Smooth muscle cell of the coronary artery (primary cell): ENCODE measurements at places on chromosomes 2 and 18. TPM values are rescaled to one million over a fixed set of nuclear protein-coding genes. Genes with fewer than 3 reads are reported as not detected.

ERFE gene
- total RNA-seq = 0.82 TPM in 1 of 2 replicates, not detected in the other

NOL4 gene
- total RNA-seq = not detected in 2 replicates

HJURP gene
- 1.2 and 4.5 TPM in 2 replicates for total RNA-seq

ICA1L gene
- total RNA-seq = 1.7 and 4.2 TPM in 2 replicates

COPS9 gene
- total RNA-seq = 63.1 and 151 TPM in 2 replicates

TMEM200C gene
- 0.12 and 0.83 TPM in 2 replicates for total RNA-seq

PAX8 gene
- total RNA-seq = 0.35 TPM in 1 of 2 replicates, not detected in the other

MC4R gene
- not detected in 2 replicates for total RNA-seq

DAW1 gene
- 0.12 and 9.5 TPM in 2 replicates for total RNA-seq

PSMA8 gene
- not detected in 2 replicates for total RNA-seq

PDE1A gene
- total RNA-seq = 6.5 and 26.8 TPM in 2 replicates

M1AP gene
- total RNA-seq = 0.08 TPM in 1 of 2 replicates, not detected in the other

SLC40A1 gene
- total RNA-seq = 28.9 and 359 TPM in 2 replicates

CABYR gene
- 2.0 and 3.4 TPM in 2 replicates for total RNA-seq

HOXD10 gene
- total RNA-seq = not detected in 2 replicates

TMEM87B gene
- total RNA-seq = 16.5 and 30.8 TPM in 2 replicates

ANKRD53 gene
- 0.15 and 0.23 TPM in 2 replicates for total RNA-seq

TSPYL6 gene
- under 0.01 TPM in 1 of 2 replicates, not detected in the other for total RNA-seq

CFC1 gene
- total RNA-seq = not detected in 2 replicates

STPG4 gene
- 0.23 TPM in 2 replicates for total RNA-seq

RGPD4 gene
- total RNA-seq = under 0.01 TPM in 1 of 2 replicates, not detected in the other

DLX2 gene
- total RNA-seq = 0.15 TPM in 1 of 2 replicates, not detected in the other

HEATR5B gene
- 12.8 and 15.0 TPM in 2 replicates for total RNA-seq

OSBPL6 gene
- 0.47 and 0.98 TPM in 2 replicates for total RNA-seq

DLGAP1 gene
- 2.9 TPM in 1 of 2 replicates, not detected in the other for total RNA-seq

GLB1L gene
- 8.4 and 13.8 TPM in 2 replicates for total RNA-seq

NT5DC4 gene
- total RNA-seq = not detected in 2 replicates
